HFFc6 (cell line): ENCODE measurements at places on chromosomes 7 and 10. TPM values are rescaled to one million over a fixed set of nuclear protein-coding genes. Genes with fewer than 3 reads are reported as not detected.

Gene IPMK
- 3.2 to 3.8 TPM (median 3.2 TPM) in 3 replicates for total RNA-seq

GRCh38 chr7:157205438-157205837 lies 66.7 kb downstream of the UBE3C start:
- H3K36me3 ChIP-seq = peaks cover 24% of the 10 kb centered on the region
- peaks cover 5% of the 10 kb centered on the region; the same call in 1 of the 2 replicates for H3K4me1 ChIP-seq
- DNase-seq = no peak
- H3K27ac ChIP-seq = no peak overlapping the region; the same call in 1 of the 2 replicates

GRCh38 chr7:107967420-107967819 lies 35.5 kb downstream of the LAMB1 start:
- H3K4me1 ChIP-seq = peaks cover 13% of the 10 kb centered on the region
- no peak overlapping the region for H3K27ac ChIP-seq
- peaks cover 33% of the 10 kb centered on the region; the same call in 1 of the 2 replicates for H3K36me3 ChIP-seq
- no peak overlapping the region for H3K4me3 ChIP-seq
- DNase-seq = no peak

DNA sequence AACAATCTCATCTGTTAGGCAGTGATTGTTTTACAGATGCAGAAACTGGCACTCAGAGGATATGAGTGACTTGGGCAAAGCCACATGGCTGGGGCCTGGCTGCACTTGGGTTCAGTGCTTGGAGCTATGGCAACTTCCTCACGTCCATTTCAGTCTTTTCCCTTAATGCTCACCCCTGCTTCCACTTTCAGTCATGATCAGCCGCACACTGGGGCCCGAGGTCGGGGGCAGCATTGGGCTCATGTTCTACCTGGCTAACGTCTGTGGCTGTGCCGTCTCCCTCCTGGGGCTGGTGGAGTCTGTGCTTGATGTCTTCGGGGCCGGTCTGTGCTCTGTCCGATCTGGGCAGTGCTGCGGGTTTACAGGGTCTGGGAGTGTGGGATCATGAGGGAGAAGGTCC lies 3.0 kb downstream of the SLC12A9 start:
- no peak overlapping the region for H3K27ac ChIP-seq
- H3K4me1 ChIP-seq = peaks cover 5% of the 10 kb centered on the region
- no peak overlapping the region for H3K4me3 ChIP-seq
- no peaks in the 10 kb centered on the region; the same call in 1 of the 2 replicates for H3K27me3 ChIP-seq

DNA sequence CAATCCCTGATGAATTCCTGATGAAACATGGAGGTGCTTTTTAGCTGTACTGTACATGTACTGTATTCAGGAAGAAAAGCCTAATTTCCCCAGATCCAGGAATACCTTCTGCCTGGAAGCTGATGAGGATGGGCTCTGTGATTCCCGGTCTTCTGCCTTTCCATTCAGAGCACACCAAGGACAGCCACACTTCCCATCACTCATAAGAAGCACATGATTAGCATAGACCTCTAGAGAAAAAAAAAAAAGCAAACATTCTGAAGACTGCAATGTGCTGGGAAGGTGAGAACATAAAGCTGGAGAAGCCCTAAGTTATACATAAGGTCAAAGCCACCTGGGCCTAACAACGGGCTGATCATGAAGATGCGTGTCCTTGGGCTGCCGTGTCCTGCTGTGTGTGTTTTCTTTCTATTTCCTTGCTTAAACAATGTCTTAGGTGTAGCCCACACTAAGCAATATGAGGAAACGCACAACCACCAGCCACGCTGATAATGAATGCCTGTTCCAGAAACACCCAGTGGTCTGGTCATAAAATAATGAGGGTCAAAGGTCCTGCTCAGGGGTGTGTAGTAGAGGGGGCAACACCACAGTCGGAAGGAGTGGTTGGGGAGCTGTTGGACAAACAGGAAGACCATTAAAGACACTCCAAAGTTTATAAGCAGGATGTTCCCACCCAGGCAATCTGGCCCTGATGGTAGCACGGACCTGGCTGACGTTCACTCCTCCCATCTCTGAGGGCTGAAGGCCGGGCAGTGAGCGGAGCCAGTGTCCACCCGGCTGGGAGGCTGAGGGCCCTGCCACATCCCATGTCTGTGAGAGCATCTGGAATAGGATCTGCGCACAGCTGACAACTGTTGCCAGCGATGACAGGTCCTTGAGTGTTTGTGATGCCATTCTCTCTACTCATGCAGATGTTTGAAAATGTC lies 7.9 kb downstream of the PKD1L1 start:
- H3K4me3 ChIP-seq = peak overlapping the region; percentile 7; the same call in 1 of the 2 replicates
- H3K27ac ChIP-seq = peak overlapping the region; percentile 92
- peaks cover 6% of the 10 kb centered on the region; the same call in 1 of the 2 replicates for H3K27me3 ChIP-seq
- H3K4me1 ChIP-seq = peaks cover 43% of the 10 kb centered on the region
- DNase-seq = peak; percentile 61
